ENCODE measurements at places on chromosomes 6 and 20.

- no peak for DNase-seq
Observed at GRCh38 chr6:123030282-123030681, 34.2 kb downstream of the CLVS2 start.

- no peak for DNase-seq
Observed at GRCh38 chr20:38501858-38502436, 29.3 kb downstream of the RALGAPB start.

- DNase-seq = no peak
Observed at GRCh38 chr6:127776320-127776719, 124.5 kb downstream of the THEMIS start.

DNA sequence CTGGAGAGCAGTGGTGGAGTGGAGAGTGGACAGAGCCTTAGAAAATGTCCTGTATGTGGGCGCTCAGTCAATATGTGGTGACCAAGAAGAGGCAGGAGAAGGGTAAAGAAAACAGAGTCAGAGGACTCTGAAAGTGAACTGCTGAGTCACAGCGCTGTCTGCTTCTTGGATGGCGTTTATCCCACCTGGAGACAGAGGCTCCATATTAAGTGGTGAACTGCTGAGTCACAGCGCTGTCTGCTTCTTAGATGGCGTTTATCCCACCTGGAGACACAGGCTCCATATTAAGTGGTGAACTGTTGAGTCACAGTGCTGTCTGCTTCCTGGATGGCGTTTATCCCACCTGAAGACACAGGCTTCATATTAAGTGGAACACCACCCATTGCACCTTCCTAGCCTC, 119.3 kb upstream of the RALGAPA2 start:
- no peak for DNase-seq

- no peak for DNase-seq
Observed at GRCh38 chr6:170471491-170471890, 81.6 kb downstream of the PSMB1 start.

- DNase-seq = peak; percentile 75
Observed at GRCh38 chr20:31674895-31675827, 37.4 kb downstream of the COX4I2 start.

- no peak for DNase-seq
Observed at GRCh38 chr6:26126394-26127235, 39.4 kb downstream of the HFE start.
